ENCODE measurements at places on chromosomes 6 and 20.

GRCh38 chr6:157329829-157330228 is 6.5 kb upstream of the TMEM242 start:
- DNase-seq = no peak

DNA sequence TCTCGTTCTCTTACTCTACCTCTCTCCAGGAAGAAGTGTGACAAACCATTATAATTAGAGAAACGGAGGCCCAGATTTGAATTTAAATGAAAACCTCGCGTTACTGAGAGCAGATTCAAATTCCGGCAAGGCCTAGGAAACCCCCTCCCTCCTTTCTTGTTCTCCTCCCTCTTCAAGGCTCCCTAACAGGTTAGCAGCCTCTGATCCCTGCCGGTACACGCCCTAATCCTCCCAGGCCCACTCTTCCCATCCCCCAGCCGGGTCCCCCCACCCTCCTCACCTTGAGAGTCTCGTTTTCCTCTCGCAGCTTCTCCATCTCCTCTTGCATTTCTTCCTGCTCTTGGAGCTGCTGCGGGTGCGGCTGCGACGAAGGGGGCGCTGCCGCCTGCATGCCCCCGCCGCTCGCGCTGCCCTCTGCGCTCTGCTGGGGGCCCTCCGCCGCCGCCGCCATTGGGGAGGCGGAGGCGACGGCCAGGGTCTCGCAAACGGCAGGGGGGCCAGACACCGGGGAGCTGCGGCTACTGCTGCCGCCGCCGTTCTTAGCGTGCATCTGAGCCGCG is 3.8 kb downstream of the MTCL3 start:
- no peak for DNase-seq

DNA sequence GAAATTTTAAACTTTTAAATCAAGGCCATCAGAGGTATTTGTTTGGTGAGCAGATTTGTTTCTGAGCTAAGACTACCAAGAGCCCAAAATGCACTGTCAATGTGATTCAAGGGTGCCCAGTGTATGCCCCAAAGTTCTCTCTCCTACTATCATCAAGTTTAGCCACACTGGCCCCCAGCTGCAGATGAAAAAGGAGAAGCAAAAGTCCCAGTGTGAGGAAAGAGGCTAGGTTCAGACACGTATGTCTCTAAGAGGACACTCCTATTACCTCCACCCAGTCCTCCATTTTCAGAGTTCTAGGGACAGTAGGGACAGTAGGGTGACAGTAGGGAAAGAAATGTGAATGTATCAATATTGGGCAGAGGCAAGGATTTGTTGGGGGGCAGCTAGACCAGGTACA is 230.8 kb downstream of the CD83 start:
- no peak for DNase-seq

DNA sequence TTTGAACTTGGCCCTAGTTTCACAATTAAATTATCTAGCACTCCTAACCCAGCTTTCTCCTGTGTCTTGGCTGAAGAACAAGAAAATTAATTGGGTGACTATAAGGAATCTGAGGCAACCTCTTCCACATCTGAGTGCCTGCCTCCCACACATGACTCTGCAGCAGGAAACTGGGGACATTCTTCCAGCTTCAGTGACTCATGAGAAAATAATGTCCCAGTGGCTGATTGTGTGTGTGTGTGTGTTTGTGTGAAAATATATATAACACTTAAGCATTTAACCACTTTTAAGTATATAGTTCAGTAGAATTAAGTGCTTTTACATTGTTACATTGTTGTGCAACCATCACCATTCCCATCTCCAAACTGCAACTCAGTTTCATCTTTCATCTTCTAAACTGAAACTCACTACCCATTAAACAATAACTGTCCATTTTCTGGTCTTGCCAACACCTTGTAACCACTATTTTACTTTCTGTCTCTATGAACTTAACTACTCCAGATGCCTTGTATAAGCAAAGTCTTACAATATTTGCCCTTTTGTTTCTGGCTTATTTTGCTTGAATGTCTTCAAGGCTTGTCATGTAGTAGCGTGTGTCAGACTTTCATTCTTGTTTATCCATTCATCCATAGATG is 8.7 kb downstream of the TRIM38 start:
- DNase-seq = no peak

- no peak for DNase-seq
These were observed 1.6 kb downstream of the TMEM244 start for GRCh38 chr6:129859524-129859923.

DNA sequence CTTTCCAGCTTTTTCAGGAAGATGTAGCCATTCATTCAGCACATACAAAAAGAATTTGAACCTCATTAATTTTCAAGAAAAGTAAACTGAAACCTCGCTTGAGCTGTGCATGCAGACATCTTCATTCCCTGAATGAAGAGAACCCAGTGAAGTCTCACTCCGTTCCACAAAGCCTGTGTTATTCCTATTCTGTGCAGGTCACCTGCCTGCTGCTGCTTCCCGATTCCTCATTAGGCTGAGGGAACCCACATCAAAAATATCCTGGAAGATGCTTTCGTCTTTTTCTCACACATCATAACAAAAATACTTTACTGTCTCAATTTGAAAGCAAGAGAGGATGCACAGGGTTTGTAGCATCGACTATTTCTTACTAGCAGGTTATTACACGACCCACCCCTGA is 40.1 kb downstream of the TRMT6 start:
- no peak for DNase-seq

- no peak for DNase-seq
These were observed 94.5 kb upstream of the FOXP4 start for GRCh38 chr6:41451515-41452163.

GRCh38 chr6:127641905-127642304 is 64.9 kb downstream of the C6orf58 start:
- DNase-seq = no peak

GRCh38 chr20:33411242-33411641 is 9.9 kb upstream of the CDK5RAP1 start:
- no peak for DNase-seq

DNA sequence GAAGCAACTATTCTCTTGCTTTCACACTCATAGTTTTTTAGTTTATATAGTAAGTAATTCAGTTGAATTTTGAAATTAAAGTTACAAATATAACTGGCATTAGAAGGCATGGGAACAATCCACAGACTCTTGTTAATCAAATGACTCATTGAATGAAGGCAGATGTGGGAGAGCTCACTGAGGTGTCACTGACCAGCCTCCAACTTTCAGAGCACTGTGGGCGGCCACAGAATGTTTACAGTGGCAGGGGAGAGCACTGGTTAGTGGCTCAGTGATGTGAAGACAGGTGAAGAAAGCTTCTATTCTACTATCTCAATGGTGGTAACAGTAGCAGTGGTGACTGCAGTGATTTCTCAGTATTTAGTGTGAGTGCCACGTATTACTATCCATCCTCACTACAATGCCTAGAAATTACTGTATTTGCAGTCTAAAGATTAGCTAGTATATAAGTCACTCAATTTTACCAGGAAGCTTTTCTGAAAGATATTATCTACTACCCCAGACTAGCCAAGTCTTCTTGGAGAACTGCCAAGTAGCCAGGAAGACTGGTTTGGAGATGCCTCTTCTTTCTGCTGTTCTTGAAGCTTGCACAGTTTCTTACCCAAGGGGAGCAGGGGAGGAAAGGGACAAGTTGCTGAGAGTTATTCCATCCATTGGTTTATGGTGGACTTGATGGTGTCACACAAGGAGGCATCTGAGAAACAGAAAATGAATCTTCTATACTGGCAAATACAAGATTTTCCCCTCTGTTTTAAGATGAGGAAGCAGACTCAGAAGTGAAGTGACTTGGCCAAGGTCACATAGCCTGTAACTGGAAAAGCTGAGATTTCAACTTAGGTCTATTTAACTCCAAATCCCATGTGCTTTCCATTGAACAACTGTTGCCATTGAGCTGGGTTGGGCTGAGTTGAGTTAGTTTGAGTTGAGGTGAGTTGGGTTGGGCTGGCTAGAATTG is 231.2 kb downstream of the ANKRD60 start:
- DNase-seq = no peak

DNA sequence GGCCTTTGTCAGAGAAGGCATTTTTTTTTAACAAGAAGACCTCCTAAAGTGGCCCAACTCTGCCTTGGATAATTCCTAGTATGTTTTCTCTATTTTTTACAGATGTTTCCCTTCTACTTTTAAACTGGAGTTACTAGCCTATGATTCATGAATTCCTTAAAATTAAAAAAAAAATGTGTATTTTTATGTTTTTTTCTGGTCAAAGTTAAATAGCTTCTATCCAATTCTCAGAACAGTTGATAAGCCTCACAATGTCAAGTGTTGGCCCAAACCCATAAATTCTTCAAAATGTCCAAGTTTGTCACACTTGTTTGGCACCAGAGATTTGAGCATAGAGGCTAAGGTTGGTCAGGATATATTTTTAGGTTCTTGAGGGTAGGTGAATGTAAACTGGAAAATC is 64.0 kb downstream of the JAG1 start:
- DNase-seq = no peak

GRCh38 chr6:108606250-108606690 is 45.6 kb downstream of the FOXO3 start:
- no peak for DNase-seq

DNA sequence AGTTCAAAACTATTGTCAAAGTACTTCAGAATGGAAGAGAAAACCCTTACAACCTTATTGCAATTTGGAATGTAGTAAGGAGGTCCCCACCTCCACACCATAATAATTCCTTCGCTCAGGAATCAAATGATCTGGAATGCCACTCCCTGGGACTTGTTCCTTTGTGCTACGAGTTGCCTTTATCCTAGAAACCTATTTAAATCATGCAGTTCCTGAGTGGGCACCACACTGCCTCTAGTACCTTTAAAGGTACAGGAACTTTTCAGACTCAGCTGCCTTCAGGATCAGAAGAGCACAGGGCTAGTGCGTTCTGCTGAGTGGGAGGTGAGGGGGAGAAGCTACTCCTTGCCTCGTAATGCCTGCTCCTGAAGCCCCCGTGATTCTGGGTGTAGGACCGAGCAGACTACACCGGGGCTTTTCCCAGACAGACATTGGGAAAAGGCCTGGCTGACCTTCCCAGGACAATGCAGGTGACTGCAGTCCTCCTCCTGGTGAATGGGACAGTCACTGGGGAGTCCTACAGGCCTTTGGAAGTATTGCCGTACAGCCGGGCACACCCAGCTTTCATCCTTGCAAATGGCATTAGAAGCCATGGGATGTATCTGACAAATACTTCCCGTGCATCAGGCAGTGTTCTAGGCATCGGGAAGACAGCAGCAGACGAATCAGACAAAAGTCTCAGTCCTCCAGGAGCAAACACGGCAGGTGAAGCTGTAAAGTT is 11.8 kb upstream of the TUBB2B start:
- no peak for DNase-seq

GRCh38 chr6:151551223-151551857 is 57.5 kb downstream of the CCDC170 start:
- DNase-seq = no peak

GRCh38 chr6:8159966-8160365 is 57.6 kb upstream of the EEF1E1 start:
- DNase-seq = no peak

DNA sequence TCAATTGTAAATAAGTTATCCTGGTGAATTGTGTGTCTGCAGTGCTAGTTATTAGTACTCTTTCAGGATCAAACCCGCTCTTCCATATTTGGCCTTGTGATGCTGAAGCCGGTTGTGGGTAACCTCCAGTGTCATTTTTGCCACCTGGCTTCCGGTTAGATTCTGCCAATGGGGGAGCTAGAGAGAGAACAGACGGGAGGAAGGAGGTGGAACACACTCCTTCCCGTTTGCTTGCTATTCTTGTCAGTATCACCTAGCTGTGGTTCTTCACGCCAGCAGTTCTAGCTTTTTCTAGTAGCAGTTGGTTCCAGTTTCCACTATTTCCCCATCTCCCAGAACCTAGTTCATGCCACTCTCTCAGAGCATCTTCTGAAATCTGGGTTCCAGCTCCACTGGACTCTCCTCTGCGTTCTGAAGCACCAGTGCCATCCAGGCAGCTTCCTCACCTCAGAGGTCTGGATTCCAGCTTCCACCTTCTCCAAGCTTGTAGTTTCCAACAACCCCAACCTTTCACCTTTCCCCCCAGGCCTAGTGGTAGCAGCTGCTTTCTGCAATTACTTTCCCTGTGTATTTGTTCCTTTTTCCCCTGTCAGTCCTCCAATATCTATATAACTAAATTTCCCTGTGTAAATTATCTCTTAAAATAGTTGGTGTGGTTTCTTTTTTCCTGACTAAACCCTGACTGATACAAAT is 46.9 kb upstream of the LOC128125822 start:
- no peak for DNase-seq

DNA sequence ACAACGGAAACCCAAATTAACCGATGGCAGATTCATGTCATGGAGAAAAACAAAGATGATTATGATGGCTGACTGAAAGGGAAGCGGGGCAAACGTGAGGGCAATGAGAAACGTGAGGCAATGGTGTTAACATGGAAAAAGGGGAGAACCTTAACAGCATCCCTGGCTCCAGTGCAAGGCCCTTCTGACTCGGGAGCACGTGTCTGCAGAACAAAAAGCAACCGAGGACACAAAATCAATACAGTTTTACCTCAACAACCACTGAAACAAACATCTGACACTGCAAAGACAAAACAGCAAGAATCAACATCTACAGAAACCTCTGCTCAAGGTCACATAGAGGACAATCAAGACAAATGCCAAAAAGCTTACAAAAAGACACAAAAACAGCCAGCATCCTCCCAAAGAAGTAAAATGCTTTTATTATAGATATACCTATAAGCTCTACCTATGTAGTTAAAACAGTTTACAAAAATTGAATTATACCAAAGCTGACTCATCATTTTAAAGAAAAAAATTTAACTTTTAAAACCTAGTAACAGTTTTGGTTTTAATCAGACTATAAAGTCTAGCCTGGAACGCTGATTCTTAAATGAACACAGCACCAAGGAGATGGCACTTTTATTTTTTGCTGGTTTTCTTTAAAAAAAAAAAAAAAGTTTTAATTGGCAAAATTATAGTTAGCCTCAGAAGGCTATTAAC is 43.1 kb downstream of the SMLR1 start:
- no peak for DNase-seq

DNA sequence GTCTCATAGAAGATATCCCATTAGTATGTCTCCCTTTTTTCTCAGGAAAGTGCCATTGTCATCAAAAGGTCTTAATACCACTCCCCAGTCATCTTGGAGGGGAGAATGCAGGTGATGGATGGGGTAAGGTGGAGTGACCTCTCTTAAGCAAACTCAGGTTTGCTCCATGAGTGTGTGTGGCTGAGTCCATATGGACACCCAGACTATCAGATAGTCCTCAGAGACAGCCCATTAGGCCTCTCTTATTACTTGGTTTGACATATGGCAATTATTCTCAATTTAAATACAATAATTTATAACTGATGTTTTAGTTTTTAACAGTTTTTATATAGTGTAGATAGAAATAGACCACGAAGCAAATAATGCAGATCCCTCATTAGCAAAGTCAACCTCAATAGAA is 23.2 kb downstream of the LAMA4 start:
- DNase-seq = no peak
